ENCODE measurements at places on chromosomes 16 and 17.

DNA sequence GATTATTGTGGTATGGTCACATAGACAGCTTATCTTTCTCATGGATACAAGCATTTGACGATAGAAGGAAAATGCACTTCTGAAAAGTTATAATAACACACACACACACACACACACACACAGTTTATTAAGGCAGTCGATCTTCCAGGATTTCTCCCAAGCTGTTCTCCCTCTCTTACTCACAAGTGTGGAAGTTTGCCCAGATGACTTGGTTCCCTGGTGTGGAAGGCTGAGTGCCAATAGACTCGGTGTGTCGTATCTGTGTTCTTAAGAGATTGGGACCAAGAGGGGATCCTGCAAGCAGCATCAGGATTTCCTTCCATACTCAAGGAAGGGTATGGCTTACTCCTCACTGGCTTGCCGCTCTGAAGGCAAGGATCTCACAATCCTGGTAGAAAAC lies 279.6 kb downstream of the HS3ST3B1 start:
- DNase-seq: no peak

- no peak for DNase-seq
Observed at GRCh38 chr17:17325228-17325627, 22.1 kb downstream of the NT5M start.

- no peak for DNase-seq
Observed at GRCh38 chr17:31531336-31531980, 140.0 kb downstream of the RAB11FIP4 start.

- DNase-seq: no peak
Observed at GRCh38 chr16:50557046-50557445, 8.8 kb downstream of the NKD1 start.

DNA sequence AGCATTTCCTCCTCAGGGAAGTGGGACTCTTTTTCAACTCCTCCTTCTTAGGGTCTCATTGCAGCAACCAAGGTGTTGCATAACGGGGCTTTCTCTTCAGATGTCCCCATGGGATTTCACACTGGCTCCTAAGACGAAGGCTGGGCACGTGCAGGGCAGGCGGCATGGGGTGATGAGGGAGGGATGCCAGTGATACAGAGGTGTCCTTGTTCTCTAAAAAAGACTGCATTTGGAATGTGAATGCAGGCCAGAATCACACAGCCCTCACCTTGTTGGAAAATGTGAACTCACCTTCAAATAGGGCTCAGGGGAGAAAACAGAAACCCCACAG lies 105.6 kb downstream of the XYLT1 start:
- DNase-seq: no peak

GRCh38 chr17:63543822-63544420 lies 6.4 kb upstream of the DCAF7 start:
- no peak for DNase-seq

DNA sequence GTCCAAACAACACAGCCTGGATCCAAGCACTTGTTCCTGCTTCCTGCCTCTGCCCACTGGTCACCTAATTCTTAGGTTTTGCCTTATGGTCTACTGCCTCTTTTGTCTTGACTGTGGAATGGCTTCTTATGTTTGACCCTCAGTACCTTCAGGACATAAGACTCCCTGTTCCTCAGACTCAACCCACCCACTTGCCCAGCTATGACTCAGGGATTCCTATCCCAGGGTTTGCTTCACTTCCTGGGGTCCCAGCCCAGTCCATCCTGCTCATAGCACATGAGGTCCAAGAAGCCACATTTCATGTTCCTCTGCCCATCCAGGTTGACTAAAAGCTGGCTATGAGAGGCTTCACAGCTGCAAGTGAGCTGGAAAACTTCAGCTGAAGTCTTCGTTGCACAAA lies 320.9 kb upstream of the CDH5 start:
- DNase-seq: no peak

- no peak for DNase-seq
Observed at GRCh38 chr16:17470908-17471718, at the start of gene XYLT1. TSS of gene XYLT1 (minus strand) at chr16:17470960. CDS start at chr16:17470796, 164 bp downstream.

- no peak for DNase-seq
Observed at GRCh38 chr16:13335879-13336278, 434.5 kb downstream of the SHISA9 start.

DNA sequence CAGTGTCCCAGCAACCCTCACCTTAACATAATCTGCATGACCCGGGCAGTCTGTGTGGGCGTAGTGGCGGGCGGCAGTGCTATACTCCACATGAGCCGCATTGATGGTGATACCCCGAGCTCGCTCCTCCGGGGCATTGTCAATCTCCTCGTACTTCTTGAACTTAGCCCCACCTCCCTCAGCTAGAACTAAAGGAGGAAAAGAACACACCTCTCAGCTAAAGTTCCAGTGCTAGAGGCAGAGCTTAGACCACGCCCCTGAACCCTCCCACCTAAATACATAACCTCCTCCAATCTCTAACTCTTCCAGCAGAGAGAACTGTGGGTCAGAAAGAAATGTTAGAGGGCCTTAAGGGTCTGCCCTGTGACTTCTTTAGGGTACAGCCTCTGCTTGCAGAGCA lies 855 bp downstream of the TUFM start:
- no peak for DNase-seq

DNA sequence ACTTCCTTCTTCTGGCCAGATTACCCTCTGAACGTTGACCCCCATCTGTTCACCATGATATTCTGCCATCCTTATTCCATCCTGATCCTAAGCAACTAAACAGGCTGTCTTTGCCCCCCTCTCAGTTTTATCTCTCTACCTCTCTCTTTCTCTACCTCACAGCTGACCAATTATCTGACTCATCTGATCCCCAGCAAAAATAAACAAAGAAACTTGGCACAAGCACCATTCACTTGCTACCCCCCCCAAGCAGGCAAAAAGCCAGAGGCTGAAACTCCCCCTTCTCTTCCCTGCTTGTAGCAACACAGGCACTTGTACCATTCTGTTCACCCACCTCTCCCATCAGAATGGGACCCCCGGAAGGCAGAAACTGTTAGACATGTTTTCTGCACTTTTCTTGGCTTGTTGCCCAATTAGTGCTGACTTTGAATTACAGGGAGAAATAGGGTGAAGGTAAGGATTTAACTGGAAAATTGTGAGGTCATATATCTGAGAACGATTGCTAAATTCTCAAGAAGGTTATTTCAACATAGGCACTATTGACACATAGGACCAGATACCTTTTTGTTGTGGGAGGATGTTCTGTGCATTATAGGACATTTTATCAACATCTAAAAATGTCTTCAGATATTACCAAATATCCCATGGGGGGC lies 163.2 kb downstream of the TOX3 start:
- no peak for DNase-seq

DNA sequence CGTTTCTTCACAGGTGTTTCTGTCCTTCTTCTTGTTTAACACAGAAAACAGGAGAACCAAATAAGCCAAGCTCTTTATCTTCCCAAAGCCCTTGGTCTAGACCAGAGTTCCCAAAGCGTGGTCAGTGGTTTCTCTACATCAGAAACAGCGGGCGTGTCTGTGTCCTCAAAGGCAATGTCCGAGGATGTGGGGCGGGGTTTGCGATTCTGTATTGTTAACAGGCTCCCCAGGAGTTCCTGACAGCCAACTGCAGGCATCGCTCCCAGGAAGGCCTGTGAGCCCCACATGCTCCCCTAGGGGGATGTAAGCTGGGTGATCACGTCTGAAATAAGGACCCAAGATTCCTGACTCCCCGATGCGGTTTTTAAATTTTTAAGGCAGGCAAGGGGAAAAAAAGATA lies 28.4 kb upstream of the SLC25A19 start:
- DNase-seq: no peak

DNA sequence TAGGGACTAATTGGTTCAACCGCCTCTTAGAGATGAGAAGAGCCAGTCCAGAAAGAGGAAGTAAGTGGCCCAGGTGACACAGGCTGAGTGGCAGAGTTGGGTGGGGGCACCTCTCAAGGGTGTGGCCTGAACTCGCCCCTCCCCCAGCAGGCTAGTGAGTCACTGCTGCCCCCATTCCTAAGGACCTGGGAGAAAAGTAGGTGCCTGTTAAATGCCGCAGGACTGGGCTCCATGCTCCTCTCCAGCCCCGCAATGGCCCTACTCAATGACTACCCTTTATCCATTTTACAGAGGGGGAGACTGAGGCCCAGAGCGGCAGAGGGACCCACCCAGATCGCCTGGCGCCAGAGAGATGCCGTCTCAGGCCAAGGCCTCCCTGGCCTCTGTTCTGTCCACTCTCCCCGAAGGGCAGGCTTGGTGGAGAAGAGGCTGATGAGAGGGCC lies 8.1 kb downstream of the TMEM235 start:
- DNase-seq: no peak

DNA sequence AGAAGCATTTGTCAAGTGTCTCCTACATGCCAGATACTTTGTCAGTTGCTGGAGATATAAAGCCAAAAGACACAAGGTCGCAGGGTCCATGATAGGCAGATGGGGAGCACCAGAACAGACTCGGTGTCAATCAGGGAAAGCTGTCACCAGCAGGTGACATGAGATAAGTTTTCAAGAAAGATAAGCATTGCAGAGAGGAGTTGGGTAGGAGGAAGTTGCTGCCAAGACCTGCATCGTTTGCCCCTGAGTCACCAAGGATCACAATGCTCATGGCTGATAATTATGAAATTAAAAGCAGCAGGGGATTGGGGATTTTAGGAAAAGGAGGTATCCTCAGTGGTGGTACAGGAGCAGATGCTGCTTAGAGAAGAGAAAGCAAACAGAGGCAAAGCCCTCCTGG lies 551.1 kb upstream of the CDH11 start:
- DNase-seq: no peak

DNA sequence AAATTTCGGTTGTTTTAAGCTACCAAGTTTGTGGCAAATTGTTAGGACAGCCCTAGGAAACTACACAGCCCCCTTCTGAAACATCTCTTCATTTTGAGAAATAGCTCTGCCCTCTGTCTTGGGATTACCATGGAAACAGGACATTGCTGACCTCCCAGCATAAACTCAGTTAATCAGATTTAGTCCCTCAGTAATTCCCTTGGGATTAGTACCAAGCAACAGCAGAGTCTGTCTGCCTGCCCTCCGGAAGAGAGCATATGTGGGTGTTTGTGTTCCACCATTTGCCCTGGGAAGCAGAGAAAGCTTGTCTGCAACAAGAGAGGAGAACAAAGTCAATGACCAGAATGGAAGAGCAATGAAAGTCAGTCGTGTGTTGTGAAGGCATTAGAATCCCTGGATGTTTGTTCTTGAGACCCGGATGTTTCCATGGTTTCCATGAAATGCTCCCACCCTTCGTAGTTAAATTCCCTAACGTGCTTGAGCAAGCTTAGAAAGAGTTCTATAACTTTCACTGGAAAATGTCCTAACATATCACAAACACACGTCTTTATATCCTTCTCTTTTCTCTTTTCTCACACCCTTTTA lies 26.2 kb downstream of the NUDT7 start:
- DNase-seq: no peak

GRCh38 chr17:77884967-77885641 lies 73.4 kb upstream of the TNRC6C start:
- DNase-seq: no peak

- no peak for DNase-seq
Observed at GRCh38 chr16:85330694-85331188, 218.5 kb upstream of the CIBAR2 start.

DNA sequence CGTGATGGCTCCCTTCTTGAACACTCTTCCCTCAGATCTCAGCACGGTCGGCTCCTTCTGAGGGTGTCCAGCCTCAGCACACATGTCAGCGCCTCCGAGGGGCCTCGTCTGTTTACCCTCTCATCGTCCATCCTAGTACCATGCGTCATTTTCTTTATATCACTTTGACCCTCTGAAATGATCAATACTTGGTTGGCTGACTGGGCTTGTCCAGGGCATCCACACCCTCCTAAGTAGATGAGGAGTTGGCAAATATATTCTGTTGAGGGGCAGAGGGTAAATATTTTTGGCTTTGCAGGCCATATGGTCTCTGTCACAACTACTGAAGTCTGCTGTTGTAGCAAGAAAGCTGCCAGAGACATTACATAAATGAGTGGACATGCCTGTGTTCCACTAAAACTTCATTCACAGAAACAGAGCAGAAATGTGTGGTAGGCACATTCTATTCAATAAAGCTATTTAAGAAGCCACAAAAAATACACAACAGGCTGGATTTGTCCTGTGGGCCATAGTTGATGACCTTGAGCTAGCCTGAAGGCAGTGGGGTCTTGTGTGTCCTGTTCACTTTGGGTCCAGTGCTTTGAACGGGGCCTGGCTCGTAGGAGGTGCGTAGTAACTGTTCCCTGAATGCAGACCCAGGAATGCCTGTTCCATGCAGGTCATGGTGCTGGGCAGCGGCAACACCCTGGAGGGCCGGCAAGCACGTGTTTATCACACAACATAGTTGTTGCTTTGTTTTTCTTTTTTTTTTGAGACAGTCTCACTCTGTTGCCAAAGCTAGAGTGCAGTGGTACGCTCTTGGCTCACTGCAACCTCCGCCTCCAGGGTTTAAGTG lies 185.8 kb downstream of the SNX29 start:
- no peak for DNase-seq

GRCh38 chr17:74798239-74798707 lies 22.1 kb upstream of the NAT9 start:
- no peak for DNase-seq

DNA sequence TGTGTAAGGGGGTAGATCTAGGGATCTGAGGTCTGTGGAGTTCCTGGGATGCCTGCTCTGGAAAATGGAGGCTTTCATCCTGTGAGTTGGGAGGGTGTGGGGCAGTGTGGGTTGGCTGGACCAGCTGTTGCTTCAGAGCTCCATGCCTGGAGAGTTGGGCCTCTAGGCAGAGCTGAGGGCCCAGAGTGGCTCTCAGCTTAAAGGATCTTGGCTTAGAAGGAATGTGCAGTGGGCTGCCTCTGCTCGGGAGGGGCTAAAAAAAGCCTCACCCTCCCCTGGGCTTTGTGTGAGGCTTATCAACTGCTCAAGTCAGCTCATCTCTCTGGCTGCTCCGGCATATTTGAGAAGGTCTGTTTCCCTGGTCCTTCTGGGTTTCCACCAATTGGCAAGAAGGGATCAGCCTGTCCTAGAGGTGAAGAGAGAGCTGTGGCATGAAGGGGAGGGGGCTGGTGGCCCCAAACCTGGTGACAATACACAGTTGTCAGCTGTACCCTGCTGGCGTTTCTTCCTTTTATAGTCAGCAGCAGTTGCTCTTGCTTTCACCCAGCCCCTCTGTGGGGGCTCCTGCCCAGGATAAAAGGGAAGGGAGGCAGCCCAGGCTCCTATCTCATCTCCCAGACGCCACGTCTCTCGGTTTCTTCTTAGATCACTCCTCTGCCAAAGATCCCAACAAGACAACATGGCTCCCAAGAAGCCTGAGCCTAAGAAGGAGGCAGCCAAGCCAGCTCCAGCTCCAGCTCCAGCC lies at the start of gene MYL4:
TSS of gene MYL4 (plus strand) at position 605 of the 745 bp plus-strand sequence. CDS start at position 680, 75 bp downstream.
- DNase-seq: no peak

DNA sequence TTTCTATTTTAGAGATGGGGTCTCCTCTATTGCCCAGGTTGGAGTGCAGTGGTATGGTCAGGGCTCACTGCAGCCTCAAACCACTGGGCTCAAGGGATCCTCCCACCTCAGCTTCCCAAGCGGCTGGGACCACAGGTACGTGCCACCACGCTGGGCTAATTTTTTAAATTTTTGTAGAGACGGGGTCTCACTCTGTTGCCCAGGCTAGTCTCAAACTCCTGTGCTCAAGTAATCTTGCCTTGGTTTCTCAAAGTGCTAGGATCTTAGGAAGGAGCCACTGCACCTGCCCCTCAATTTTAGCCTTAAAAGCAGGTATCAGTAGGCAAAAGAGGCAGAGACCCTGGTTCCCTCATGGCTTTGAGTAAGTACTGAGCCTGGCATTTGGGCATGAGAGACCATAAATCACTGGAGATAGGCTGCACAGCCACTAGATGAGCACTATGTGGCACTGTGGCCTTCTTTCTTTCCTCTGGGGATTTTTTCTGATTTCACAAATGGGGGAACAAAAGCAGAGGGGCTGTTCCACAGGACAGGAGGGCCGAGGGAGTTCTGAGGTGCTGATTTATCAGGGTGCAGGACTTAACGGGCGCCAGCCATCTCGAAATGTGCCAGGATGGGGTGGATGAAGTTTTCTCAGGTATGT lies 82.2 kb downstream of the PLXDC1 start:
- DNase-seq: no peak

Data from activated CD4-positive, CD25-positive, alpha-beta regulatory T cell treated with anti-CD3 and anti-CD28 coated beads, Interleukin-2, amount 50 U/mL, for 16 hours (primary cell).